ENCODE measurements at places on chromosomes 4 and X.

- peak; percentile 84 for DNase-seq
Measured at GRCh38 chr4:54085284-54085683, 14.7 kb upstream of the GSX2 start.

DNA sequence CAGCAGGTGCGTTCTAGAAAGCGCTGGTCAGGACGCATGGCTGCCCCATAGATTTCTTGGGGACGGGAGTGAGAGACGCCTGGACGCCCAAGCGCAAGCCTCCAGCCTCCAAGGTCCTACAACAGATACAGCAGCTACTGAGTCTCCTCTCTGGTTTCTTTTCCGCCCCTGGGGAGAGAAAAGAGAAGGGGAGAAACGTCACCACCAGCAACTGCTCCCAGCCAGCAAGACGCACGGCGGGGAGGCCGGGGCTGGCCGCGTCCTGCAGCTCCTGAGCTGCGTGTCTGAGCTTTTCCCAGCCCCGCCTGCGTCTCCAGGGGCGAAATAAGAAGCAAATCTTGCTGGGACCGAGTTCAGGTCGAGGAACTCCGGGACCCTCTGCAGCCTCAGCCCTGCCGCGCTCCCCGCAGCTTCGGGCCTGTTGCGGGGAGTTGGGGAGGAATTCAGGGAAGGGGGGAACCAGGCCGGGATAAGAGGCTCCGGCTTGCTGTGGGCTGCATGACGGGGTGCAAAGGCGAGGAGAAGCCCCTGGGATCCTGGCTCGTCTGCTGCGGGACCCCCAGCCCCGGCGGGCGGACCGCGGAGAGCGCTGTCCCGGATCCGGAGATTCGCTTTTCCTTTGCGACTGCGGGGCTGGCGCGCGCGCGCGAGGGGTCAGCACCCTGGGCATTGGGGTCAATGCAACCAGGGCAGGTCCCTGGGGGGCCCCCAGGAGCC, 6.8 kb upstream of the SHOX start:
- DNase-seq, result no peak

GRCh38 chr4:43238008-43238407, 345.5 kb downstream of the GRXCR1 start:
- DNase-seq, result no peak

DNA sequence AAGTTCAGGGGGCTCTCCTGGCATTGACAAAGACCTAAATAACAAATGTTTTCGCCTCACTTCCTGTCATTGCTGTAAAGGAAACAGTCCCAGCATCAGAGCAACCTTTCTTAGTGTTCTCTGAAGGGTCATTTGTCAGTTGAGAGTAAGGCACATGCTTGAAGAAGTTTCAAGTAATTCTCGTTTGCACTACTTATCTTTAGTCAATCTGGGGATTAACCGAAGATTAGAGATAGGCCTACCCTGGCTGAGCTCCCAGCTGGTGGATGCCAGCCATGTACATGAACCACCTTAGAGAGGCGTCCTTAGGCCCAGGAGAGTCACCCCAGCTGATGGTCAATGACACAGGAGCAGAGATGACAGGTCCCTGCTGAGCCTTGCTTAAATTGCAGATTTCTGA, 189.9 kb upstream of the PGRMC2 start:
- no peak for DNase-seq

DNA sequence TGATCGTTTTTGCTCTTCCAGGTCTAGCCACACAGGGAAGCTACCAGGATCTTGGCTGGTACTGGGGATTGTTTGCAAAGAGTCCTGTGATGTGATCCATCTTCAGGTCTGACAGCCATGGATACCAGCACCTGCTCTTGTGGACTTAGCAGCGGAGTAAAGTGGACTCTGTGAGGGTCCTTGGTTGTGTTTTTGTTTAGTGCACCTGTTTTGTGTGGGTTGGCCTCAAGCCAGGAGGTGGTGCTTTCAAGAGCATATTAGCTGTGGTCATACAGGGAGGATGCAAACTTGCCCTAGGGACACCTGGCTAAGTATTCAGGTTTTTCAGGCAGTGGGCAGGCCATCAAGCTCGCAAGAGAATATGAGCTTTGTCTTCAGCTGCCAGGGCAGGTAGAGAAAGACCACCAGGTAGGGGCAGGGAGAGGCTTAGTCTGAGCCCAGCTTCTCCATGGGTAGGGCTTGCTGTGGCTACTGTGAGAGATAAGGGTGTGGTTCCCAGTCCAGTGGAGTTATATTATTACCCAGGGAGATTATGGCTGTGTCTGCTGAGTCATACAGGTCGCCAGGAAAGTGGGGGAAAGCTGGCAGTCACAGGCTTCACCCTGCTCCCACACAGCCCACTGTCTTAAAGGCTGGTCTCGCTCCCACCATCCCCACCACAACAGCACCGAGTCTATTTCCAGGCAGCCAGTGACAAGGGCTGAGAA, 293.7 kb downstream of the PCDH18 start:
- DNase-seq, result no peak

- DNase-seq, result no peak
Measured at GRCh38 chr4:122073615-122074014, 78.5 kb upstream of the BLTP1 start.

DNA sequence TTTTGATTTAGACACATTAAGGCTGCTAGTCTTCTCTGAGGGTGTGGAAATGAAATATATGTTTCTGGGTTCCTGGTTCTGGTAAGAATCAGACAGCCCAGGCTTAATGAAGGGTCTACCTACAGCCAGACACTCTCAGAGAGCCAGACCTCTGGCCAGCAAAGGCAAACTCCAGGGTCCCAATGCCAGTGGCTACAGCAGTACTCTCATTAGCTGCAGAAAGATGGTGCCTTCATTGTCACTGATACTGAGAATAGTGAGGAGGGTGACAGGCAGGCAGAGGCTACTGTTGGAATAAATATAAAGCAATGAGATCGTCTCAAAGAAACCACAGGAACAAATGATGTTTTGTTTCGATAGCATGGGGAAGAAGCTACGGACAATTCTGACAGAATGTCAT, 437.6 kb downstream of the GPM6A start:
- DNase-seq, result no peak

GRCh38 chrX:4762196-4762595, 1048.7 kb upstream of the PRKX start:
- no peak for DNase-seq

DNA sequence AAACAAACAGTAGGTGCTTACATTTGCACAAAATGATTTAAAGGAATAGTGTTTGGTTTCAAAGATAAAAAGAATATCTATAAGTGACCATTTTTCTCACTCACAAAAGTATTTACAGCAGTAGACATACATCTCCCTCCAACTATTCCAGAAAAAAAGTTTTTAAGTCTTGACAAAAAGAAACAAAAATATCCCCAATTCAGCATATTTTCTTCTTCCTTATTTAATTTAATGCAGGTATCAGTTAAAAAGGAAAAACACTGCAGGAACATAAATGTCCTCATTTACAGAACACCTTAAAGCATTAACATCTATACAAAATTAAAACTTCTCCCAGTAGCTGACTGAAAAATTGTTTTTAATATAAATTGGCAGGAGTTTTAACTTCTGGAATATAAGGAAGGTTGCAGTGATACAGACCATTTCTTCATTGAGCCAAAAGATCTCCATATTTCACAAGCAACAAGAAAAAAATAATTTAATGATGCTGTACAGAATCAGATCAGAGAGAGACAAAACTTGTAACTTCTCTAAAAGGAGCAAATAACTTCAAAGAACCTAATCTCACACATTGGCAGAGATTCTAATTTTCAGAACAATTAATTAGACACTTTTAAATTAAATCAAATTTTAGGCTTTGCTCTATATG, 4.3 kb downstream of the MAB21L2 start:
- DNase-seq, result no peak

DNA sequence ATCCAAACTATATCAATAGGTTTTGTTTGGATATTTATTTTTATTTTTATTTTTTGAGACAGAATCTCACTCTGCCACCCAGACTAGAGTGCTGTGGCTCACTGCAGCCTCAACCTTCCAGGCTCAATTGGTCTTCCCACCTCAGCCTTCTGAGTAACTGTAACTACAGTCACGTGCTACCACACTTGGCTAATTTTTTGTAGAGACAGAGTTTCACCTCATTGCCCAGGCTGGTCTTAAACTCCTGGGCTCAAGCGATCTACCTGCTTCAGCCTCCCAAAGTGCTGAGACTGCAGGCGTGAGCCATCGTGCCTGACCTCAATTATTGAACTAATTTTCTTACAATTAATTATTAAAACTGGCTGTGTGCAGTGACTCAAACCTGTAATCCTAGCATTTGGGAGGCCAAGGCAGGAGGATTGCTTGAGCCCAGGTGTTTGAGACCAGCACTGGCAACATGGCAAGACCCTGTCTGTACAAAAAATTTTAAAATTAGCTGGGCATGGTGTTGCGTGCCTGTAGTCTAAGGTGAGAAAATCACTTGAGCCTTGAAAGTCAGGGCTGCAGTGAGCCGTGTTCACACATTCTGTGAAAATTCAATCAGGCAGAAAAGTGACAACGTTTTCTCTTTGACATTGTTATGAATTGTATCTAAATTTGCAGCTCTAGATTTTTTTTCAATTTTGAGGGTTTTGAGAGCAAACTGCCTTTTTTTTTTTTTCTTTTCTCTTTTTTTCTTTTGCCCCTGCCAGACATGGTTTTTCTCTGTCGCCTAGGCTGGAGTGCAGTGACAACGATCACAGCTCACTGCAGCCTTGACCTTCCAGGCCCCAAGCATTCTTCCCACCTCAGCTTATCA, 66.0 kb downstream of the UBE2K start:
- DNase-seq, result no peak

- DNase-seq, result no peak
Measured at GRCh38 chr4:105422207-105422920, 51.5 kb downstream of the PPA2 start.

DNA sequence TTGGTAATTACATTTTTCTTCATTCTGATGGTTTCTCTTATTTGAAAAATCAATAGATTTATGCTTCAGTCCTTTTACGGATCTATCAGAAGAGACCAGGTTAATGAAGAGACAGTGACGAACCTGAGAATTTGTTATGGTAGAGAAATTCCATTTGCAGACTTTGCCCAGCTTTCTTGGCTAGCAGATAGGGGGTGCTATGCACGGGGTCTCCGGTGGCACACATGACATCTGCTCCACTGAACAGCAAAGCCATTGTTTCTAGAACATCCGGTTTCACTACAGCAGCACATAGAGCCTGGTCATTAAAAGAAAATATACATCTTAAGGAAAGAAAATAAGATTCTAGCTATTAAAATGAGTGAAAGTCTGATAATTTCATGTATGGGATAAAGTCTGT, 85.1 kb downstream of the ARAP2 start:
- DNase-seq, result no peak

DNA sequence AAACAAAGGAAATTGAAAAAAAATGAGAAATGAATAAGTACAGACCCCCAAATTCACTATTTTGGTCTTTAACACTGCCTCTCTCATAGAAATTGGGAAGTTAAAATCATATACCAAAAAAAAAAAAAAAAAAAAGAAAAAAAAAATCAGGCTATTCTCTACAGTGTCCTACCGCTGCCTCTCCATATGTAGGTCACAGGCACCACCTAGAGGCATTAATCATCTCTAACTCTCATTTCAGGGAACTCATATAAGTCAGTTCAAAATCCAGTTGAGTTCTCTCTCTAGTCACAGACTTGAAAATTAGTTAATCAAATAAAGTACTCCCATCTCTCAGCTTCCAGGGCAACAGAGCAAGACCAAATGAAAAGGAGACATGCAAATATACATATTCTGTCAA, 47.9 kb downstream of the COX18 start:
- DNase-seq, result peak; percentile 75

- DNase-seq, result no peak
Measured at GRCh38 chr4:40630335-40631021, 814 bp upstream of the RBM47 start.

DNA sequence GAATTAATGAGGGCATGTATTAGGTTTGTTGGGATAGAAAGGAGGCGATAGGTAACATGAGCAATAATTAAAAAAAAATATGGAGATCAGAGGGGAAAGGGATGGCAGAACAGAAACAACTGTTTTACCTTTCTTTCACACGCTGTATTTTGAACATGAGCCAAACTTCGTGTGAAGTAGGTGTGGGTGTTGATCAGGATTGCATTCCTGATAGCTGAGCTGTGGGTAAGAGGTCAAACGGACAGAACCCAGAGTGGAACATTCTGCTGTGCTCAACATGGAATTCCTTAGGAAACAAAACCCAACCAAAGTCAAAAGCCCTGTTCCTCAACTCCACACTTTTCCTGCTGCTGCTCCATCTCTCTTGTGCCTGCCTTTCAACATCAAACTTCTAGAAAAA, 162.5 kb upstream of the CASK start:
- DNase-seq, result no peak

DNA sequence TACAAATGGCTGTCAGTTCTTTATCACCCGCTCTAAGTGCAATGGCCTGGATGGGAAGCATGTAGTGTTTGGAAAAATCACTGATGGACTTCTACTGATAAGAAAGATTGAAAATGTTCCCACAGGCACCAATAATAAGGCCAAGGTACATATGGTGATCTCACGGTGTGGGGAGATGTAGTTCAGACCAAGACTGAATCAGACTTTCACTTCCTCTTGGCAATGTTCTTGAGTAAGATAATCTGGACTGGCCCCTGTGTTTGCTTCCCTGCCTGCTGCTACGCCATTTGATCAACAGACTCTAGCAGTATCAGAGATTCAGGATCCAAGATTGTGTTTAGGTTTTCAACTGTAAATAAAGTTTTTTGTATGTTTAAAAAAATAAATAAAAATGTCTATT, 682.2 kb upstream of the AMOT start:
- no peak for DNase-seq

DNA sequence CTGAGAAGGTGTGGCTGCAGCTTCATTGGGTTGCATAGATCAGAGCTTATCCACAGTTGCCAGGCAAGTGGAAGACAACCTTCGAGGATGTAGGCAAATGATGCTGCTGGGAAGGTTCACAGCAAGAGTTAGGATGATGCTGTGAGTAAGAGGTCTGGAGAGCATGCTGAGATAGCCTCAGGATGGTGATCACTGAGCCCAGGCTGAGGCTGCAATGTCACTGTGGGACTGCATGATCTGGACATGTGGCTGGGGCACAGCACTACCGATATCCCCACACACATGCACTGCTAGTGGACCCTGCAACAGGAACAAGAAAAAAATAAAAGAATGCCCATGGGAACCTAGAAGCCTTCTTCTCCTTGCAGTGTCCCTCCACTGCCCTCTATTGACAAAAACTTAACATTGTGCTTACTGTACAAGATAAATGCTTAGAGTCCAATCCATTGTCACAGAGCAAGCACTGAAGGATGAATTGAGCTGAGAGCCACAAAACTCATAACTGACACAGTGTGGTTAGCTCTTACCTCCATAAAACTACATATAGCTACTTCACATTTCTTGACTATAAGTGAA, 105.6 kb downstream of the CNKSR2 start:
- DNase-seq, result peak; percentile 12

GRCh38 chrX:13797512-13797911, 19.4 kb downstream of the GPM6B start:
- no peak for DNase-seq

DNA sequence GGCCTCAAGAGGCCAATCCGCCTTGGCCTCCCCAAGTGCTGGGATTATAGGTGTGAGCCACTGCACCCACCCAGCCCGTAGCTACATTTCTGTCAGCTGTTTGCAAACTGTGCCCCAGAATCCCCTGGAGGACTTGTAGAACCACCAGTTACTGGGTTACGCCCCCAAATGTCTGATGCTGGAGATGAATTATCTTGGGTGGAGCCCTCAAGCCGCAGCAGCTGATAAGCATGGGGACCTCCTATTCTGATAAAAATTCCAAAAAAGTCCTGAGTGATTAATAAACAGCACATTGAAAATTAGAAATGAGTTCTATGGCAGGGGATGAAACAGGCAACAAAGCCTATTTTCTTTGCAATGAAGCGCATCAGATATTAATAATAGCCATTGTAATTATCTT, 105.0 kb downstream of the PTTG2 start:
- DNase-seq, result no peak

GRCh38 chrX:13180807-13181206, 136.4 kb upstream of the FAM9C start:
- DNase-seq, result no peak

Data from COLO829 (cell line).